ENCODE measurements at places on chromosomes 16 and 17. TPM values are rescaled to one million over a fixed set of nuclear protein-coding genes. Genes with fewer than 3 reads are reported as not detected.

ZNF267 gene
- 45.0 TPM for total RNA-seq

GRCh38 chr17:14121952-14122351 is 52.6 kb downstream of the COX10 start:
- no peak for DNase-seq

DNA sequence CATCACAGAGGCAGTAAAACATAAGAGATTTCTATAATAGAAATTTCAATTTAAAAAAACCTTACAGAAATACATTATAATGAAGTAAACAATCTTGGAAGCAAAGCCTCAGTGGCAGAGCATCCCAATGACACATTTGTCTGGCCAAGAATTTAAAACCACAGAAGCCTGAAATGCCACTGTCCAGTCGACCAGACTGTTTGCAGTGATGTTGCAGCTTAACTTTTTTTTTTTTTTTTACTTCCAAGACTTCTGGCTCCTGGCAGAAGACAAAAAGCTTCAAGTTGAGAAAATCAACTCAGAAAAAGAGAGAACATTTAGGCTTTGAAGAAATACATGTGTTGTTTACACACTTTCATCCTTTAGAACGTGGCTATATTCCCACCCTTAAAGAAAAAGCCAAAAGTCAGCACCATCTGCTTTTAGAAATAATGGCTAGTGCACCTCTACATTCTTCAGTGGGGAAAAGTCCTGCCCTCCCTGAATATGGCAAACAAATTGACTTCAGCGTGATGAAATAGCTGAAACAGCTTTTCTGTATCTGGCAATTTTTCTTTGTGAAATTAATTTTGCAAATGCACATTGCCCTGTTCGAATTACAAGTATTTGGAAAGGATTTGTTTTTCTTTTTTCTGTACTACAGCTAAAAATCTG is 205.5 kb upstream of the MON1B start:
- no peak for DNase-seq

DNA sequence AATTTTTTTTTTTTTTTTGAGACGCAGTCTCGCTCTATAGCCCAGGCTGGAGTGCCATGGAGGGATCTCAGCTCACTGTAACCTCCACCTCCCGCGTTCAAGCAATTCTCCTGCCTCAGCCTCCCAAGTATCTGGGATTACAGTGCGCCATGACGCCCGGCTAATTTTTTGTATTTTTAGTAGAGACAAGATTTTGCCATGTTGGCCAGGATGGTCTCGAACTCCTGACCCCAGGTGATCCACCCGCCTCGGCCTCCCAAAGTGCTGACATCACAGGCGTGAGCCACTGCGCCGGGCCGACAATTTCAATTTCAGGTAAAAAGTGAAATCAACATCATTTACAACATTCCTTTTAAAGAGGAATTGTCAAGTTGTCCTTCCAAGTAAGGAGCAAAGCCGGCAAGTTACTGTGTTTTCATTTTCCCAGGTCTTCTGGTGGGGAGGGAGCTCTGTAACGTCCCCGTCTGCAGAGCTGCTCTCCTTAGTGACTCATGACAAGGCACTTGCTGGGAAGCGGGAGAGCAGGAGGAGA is 873 bp downstream of the NPLOC4 start:
- DNase-seq, result no peak

GRCh38 chr16:4696905-4697847 is 3.8 kb downstream of the NUDT16L1 start:
- peak; percentile 4 for DNase-seq

ACE gene
- 1.2 TPM for total RNA-seq

DNA sequence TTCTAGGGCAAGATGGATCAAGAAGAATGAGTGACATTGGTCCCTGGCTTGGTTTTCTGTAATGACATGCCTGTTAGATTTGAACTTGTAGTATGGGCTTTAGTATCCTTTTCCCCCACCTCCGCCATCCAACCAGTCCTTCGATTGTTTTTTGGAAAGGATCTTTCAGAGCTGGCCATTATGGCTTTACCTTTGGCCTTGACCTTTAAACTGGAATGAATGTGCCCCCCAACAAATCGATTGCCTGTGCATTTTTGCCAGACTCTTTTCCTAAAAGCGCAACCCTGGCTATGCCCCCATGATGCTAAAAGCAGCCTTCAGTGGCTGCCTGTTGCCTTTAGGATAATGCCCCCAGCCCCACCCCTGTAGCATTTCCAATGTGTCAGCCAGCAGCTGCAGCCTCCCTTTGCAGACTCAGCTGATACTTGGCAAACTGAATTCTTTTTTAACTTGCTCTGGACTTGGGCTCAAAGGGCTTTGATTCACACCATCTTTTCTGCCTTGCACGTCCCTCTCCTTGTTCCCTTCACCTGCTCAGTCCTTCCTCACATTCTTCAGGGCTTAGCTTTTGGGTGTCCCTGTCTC is 4.0 kb downstream of the GPRC5C start:
- DNase-seq, result no peak

PHF12 gene
- total RNA-seq, result 171 TPM

CHST5 gene
- total RNA-seq, result not detected

GRCh38 chr17:2357931-2358434 is 20.7 kb downstream of the SGSM2 start:
- DNase-seq, result no peak

CA7 gene
- not detected for total RNA-seq

GRCh38 chr17:48471817-48472410 is 41.9 kb upstream of the SKAP1 start:
- DNase-seq, result no peak

DNA sequence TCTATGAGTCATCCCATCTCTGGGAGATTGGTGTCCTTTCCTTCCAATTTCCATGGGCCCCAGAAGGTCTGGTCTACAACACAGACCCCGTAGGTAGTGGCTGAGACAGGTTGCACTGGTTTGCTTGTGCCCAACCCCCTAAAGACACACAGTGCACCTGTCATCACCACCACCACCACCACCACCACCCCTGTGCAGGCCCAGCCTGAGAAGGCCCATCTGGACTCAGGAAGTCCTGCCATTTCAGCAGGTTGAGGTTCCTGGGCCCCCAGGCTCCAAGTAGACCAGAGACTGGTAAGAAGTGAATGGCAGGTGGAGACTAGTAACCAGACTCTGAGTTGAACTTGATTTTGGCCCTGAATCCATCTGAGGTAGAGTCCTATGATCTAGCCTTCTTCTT is 25.9 kb upstream of the PHB1 start:
- no peak for DNase-seq

DNA sequence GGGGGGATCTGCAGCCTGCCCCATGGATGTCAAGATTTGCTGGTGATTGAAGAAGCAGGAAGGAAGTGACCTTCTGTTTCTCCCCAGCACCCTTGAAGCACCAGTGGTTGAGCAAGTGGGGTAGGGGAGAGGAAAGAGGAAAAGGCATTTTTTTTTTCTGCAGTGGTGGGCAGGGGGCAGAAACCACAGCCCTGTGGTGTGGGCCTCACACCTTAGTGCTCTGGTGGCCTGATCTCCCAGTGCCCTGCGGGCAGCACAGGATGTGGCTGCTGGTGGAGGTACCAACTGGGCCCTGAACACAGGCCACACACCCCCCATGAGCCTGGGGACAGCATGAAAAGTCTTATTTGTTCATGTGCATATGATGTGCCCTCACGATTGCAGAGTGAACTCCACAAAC is 7.1 kb downstream of the ITGAD start:
- DNase-seq, result peak; percentile 55

GRCh38 chr17:34926661-34927060 is 34.6 kb downstream of the CCT6B start:
- no peak for DNase-seq

DNA sequence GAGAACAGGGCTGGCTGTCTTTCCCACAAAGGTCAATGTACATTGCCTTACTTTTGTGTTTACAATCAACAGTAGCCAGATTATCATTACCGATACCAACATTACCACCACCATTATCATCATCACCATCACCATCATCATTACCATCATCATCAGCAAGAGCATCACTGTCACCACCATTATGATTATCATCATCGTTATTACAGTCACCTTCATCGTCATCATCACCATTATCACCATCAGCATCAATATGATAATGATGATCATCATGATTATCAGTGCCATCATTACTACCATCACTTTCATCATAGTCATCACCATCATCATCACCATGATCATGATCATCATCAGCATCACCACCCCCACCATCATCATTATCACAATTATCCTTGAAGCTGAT is 43.3 kb upstream of the RBFOX1 start:
- no peak for DNase-seq

DNA sequence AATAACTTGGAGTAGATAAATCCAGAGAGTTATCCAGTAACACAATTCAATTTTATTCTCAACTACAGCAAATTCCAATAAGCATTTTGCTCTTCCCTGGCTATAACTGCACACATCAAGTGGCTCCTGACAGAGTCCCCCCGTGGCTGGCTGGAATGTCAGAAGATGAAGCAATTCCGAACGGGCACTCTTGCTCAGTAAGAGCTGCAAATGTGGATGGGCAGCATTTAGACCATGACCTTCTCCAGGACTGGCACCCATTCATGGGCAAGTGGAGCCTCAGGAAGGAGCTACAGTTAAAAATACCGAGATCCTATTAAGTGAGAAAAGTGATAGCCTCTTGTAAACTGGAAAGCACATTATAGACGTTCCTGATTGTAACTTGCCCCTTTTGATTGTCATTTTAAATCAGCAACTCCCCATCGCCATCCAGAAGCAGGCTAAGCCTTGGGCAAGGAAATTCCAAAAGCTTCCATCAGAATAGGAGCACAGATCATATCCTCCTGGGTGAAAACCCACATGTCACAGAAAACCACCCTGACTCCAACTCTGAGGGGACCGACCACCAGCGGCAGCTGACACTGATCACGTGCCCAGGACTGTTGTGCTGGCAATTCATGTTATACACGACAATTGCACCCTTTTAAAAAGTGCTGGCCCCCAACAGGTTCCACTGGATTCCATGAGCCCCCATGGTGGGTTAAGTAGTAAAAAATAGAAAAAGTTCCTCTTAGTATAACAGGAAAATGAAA is 7.1 kb downstream of the UBE2O start:
- DNase-seq, result no peak

DNA sequence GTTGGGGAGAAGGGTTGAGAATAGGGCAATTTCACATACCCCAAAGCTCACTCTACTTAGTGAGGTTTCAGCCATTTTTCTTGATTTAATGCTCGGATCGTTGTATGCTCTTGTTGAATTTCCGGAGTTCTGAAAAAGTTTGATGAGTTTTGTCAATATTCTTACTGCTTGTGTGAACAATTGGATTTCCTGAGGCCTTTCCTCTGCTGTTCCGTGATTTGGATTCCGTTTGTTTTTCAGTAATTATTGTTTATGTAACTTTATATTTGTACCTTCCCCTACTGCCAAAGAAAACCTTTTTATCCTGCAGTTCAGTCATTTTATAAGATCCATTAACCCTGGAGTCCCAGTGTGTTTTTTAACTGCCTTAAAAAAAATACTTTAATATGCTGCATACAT is 62.9 kb downstream of the PHKB start:
- no peak for DNase-seq

GRCh38 chr17:41962111-41962510 is 4.5 kb upstream of the CNP start:
- DNase-seq, result no peak

GRCh38 chr17:65530523-65531255 is 30.8 kb downstream of the AXIN2 start:
- DNase-seq, result no peak

C17orf67 gene
- total RNA-seq, result 3.4 TPM

ABCC12 gene
- not detected for total RNA-seq

DNA sequence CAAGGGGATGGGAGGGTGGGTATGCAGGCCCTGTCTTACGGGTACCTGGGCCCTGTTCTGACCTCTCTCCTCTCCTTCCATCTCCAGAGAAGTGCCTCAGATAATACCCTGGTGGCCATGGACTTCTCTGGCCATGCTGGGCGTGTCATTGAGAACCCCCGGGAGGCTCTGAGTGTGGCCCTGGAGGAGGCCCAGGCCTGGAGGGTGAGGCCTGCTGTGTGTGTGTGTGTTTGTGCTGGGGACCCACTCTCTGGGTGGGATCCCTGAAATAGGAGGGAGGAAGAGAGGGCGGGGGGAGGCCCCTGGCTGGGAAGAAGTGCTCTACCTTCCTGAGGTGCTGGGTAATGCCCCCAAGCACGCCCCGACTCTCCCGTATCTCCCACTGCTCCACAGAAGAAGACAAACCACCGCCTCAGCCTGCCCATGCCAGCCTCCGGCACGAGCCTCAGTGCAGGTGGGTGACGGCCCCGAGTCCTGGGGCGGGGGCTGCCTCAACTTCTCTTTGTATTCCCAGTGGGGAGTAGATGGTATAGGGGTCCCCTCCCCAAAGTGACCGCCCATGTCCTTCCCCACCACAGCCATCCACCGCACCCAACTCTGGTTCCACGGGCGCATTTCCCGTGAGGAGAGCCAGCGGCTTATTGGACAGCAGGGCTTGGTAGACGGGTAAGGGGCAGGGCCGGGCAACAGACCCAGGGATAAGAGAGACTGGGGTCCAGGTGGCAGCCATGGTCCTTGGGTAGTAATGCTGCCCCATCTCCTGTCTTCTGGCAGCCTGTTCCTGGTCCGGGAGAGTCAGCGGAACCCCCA is 7.8 kb downstream of the GRB7 start:
- DNase-seq, result no peak

TBKBP1 gene
- 38.9 TPM for total RNA-seq

- peak; percentile 71 for DNase-seq
Measured at GRCh38 chr16:31421587-31421986, 6.6 kb downstream of the COX6A2 start.

CMTM2 gene
- total RNA-seq, result 0.82 TPM

SCN4A gene
- 0.14 TPM for total RNA-seq

GRCh38 chr16:30142672-30143346 is 19.8 kb upstream of the MAPK3 start:
- no peak for DNase-seq

DNA sequence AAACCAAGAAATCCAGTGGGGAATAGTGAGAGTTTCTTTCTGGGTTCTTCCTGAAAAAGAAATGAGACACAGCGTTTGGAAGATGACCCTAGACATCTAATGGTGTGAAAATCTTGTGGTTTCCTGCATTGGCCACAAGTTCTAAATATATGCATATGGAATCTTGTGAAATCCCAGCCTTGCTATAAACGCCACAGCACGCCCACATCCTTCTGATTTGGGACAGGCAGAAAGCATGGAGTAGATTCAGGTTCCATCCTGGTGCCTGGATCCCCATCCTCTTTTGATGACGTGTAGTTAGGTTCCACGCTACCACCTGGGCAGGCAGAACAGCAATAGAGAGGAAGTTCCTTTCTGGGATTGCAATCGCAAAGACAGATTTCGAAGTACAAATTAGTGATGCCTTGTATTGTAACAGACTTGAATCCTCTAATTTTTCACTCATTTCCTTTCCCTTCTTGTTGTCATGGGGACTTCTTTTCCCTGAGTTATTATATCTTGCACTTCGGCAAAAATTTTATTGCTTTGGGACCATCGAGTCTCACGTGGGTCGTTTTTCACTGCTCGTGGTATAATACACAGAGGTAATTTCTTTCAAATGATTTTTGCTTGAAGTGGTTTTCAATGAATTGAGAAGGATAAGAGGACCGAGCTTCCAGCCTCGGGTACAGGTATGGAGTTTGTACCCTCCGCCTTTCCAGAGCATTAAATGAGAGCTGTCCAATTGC is 37.6 kb downstream of the HS3ST4 start:
- DNase-seq, result no peak
